ENCODE measurements at places on chromosomes 12 and 14.

- DNase-seq: no peak
Observed at GRCh38 chr14:50013934-50014333, 102.4 kb downstream of the VCPKMT start.

- no peak for DNase-seq
Observed at GRCh38 chr12:31523306-31523705, 67.6 kb downstream of the DENND5B start.

GRCh38 chr14:54370323-54371198 is 26.2 kb upstream of the CDKN3 start:
- no peak for DNase-seq

- DNase-seq: no peak
Observed at GRCh38 chr12:115223991-115224390, 540.0 kb upstream of the TBX3 start.

GRCh38 chr14:95319312-95320077 is at the start of gene CLMN:
TSS of gene CLMN (minus strand) at chr14:95319908. CDS start at chr14:95319792, 116 bp downstream.
- peak; percentile 17 for DNase-seq

DNA sequence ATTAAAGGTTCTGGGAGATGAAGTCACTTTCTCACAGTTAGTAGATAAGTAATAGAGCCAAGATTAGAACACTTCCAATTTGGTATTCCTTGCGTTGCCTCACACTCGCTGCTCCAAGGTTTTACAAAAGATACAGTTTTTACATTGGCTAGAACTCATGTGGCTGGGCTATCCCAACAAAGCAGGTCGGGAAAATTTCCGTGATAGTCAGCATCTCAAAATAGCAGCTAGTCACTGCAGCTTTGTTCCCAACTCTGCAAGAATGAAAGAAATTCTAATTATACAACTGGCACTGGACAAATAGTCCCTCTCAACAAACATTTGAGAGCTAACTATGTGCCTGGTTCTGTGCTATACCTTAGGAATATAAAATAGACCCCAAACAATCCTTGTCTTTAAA is 24.6 kb upstream of the PPP1R12A start:
- no peak for DNase-seq

DNA sequence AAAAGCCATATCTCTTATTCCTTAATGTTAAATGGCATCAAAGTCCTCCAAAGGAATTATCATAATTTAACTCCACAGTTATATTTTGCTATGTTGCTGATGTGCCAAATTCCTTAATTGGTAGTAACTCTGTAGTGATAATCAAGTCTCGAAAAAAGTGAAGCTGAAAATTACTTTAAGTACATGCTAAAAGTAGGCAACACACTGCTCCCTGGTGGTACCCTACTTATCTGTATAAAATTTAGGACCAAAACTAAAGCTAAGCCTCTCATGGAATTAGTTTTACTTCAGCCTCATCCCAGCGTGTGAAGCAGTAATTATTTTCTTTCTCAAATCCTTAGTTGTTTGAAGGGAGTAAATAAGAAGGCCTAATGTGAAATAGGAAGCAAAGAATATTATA is 132.8 kb downstream of the TTLL5 start:
- peak; percentile 11 for DNase-seq

DNA sequence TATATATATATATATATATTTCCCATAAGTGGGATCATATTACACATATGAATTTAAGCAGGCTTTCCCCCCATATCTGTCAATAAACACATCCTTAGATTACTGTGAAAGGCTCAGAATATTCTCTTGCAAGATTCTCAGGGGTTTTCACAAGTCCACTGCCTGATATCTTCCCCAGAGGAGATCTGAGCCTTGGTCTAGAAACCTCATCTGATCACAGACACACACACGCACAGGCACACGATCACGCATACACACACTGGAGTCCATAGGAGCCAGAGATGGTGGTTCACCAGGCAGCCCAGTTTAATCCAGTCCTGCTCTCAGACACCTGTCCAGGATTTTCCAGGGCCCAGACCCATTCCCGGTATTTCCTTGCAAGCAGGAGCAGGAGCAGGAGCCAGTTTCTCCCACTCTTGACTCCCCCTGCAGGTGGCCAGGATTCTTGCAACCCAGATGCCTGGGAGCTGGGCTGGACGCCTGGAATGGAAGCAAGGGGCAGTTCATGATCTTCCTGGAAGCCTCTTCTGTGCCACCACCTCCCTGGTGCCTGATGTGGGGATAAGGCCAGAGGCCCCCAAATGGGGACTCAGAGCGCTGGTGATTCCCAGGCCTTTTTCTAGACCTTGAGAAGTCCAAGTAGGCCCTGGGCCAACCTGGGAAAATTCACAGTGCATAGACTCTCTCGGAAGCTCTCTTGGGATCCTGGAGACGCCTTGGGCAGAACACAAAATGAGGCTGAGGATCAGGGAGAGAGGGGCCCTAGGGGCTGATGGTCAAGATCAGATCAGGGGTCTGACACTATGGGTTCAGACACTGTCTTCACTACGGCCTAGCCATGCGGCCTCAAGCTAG is 16.5 kb upstream of the KRT78 start:
- DNase-seq: peak; percentile 76

GRCh38 chr12:94640134-94640928 is 10.0 kb downstream of the TMCC3 start:
- no peak for DNase-seq
